ENCODE measurements at places on chromosomes 12 and 14.
A peak's percentile ranks its signal among the peaks of the same experiment; 100 is the strongest.

GRCh38 chr12:94404854-94405253, 54.8 kb downstream of the CEP83 start:
- DNase-seq = no peak

DNA sequence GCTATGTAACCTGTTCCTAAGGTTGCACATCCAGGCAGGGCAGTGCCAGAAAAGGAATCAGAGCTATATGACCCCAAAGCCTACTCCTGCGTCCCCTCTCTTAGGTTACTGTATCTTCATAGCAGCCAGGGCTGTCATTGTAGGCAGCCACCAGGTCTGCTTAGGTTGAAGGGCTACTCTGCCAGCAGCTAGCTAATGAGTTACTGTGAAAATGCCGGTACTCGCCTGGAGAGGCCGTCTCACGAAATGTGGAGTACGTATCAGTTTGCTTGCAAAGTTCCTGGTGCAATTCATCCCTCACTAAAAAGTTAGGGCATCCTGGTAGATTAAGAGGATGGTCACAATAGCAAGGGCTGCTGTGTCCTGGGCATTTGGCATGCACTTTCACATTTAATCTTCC, 50.9 kb downstream of the RPH3A start:
- DNase-seq = no peak

GRCh38 chr12:95325501-95325900, 107.9 kb downstream of the VEZT start:
- DNase-seq = no peak

- DNase-seq = peak; percentile 83
These were observed at the start of gene AEBP2 for GRCh38 chr12:19439059-19440018. AEBP2 (plus strand) TSS chr12:19439492; CDS start chr12:19439700, 208 bp downstream.

DNA sequence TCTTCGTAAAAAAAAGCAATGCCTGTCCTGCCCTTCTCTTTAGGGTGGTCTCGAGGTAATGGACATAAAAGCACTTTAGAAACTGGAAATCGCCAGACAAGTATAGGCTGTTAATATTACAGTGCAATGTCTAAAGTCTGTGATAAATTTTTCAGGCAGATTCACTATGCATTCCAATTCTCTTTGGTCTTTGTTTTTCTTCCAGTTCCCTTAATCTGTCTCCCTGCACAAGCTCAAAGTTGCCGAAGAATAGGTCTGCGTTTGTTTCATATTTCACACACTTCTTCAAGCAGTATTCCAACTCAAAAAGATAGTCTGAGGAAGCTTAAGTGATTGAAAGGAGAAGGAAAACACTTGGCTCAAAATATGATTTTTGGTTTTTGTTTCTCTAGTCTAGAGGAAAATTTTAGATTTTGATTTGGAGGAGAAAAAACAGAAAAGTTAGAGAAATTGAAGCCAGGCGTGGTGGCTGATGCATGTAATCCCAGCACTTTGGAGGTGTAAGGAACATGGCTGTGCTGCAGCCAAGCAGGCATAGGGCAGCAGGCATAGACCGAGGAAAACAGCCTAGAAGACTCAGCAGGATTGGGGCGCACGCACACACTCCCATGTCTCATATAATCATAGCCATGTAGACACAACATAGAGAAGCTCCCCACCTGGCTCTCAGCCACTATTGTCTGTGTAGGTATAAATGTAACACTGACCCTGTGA, 96.2 kb upstream of the TMPO start:
- no peak for DNase-seq

DNA sequence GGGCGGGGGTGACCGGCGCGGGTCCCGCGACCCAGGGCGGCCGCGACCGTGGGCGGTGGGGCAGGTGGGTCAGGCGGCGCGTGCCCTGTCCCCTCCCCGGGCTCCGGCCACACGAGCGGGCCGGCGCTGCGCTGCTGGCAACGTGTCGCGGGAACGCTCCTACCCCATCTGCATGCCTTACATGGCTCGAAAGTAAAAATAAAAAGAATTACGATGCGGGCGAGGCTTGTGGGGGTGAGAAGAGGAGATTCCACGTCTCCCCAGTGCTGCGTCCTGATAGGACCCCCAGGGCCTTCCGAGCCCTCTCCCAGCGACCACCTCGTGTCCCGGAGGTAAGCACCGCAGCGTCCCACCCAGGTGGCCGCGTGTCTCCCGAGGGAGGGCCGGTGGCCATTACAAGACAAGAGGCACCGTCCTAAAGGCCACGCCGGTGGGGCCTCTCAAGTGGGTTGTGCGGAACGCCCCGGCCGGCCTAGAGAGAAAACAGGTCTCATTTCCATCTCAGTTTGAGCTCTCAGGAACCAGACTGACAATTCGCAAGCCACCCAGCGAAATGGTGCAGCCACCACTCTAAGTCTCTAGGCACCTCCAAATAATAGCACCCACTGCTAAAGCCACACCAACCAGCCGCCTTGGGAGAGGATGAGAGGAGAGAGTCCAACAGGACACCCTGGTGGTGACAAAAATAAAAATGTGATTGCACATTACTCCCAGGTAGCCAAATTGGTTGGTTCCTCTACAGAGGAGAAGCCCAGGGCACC, 612 bp upstream of the FOXN3 start:
- peak; percentile 59 for DNase-seq

- DNase-seq = no peak
These were observed 129.4 kb upstream of the SRRM4 start for GRCh38 chr12:118851891-118852290.
